Cardiac muscle cell (in vitro differentiated cells and primary cell): ENCODE measurements at places on chromosomes 2 and 18. TPM values are rescaled to one million over a fixed set of nuclear protein-coding genes. Genes with fewer than 3 reads are reported as not detected.

- no peak for DNase-seq
Observed at GRCh38 chr2:42767080-42767898, 3.4 kb upstream of the OXER1 start.

GRCh38 chr2:73385504-73386341 is at the start of gene ALMS1:
Gene ALMS1, plus strand, starts transcription at chr2:73385836. Its CDS starts 33 bp downstream, at chr2:73385869.
- DNase-seq, result peak; percentile 96

DNA sequence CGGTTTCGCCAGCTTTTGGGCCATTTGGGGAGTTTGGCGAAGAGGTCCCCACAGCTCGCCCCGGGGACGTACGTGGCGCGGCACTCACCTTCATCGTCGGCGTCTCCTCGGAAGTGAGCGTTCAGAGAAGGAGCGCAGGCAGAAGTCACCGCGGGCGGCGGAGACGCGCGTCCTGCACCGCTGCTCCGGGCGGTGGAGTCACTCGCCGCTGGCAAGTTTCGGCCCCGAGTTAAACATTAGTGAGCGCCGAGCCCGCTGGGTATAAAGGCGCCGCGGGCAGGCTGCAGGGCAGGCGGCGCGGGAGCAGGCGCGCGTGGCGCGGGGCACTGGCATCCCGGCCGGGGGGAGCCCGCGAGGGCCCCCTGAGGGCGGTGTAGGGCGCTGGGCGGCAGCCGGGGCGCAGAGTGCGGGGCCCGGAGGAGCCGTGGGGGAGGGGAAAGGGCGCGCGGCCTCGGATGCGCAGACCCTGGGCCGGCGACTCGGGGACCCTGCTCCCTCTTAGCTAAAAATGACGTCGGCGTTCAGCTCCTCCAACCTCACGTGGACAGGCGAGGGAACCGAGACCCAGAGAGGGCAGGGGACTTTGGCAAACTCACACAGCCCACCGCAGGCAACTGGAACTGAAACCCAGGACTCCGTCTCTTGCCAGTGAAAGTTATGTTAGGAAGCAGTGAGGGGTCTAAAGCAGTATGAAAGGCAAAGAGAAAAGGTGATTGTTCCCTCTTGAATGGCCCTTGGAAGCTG is at the start of gene DPP4:
DPP4 (minus strand) TSS at position 328 of the 744 bp plus-strand sequence; CDS start at position 94, 234 bp downstream.
- no peak for DNase-seq

DNA sequence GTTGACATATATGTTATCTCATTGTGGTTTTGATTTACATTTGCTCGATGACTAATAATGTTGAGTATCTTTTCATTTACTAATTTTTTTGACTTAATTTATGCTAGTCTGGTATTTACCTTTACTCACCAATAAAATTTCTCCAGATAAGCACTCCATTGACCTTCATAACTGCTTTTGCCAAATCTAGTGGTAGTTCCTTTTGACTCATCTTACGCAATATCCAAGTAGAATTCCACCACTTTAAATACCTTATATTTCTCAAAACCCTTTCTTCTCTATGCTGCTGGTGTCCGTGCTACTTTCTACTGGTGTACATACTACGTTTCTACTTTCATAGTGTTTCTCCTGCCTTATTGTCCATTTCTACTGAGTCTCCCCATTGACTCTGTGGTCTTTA is 407.6 kb upstream of the SPHKAP start:
- no peak for DNase-seq

CCDC121 gene
- total RNA-seq, result 4.2 and 6.1 TPM in 2 replicates

- DNase-seq, result no peak
Observed at GRCh38 chr2:29615841-29616240, 305.5 kb downstream of the ALK start.

DNA sequence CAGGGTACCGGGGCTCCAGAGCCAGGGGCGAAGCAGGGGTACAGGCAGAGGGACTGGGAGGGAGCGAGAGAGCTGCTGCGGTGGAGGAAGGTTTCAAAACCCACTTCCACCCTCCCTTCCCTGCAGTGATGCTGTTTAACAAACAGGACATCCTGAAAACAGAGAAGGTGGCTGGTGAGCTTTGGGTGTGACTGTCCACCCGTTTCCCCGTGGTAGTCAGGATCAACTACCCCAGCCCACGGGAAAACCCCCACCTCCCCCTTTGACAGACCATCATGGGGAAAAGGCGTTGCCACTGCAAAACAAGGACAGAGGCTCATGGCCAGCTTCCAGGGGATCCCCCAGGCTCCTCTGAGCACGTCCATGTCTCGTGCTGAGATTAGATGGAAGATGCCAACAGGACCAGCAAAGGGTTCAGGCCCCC is 12.9 kb downstream of the TMEM185B start:
- no peak for DNase-seq

CAVIN2 gene
- 0.74 and 1.1 TPM in 2 replicates for total RNA-seq

DNA sequence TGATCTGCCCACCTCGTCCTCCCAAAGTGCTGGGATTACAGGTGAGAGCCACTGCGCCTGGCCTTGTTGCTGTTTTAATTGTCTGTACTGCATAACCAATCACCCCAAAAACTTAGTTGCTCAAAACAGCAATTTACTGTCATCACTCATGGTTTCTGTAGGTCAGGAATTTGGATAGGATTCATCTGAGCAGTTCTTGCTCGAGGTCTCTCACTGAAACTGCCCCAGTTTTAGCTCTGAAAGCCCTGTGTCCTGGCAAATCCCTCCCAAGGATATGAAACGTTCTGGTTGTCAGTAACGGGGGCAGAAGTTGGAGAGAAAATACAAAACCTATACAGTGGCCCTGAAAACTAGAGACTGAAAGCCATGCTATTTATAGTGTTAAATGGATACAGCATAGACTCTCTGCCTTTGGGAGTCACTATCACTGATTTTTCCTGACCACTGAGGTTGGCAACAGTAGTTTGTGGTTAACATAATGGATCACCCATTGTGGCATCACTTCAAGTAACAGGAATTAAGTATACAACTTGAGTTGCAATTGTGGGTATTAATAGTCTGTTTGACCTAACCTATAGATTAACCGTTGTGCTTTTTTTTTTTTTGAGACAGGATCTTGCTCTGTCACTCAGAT is 27.2 kb upstream of the ERICH2 start:
- DNase-seq, result peak; percentile 7

GRCh38 chr18:8765783-8766463 is 60.6 kb downstream of the MTCL1 start:
- DNase-seq, result peak; percentile 40

DNA sequence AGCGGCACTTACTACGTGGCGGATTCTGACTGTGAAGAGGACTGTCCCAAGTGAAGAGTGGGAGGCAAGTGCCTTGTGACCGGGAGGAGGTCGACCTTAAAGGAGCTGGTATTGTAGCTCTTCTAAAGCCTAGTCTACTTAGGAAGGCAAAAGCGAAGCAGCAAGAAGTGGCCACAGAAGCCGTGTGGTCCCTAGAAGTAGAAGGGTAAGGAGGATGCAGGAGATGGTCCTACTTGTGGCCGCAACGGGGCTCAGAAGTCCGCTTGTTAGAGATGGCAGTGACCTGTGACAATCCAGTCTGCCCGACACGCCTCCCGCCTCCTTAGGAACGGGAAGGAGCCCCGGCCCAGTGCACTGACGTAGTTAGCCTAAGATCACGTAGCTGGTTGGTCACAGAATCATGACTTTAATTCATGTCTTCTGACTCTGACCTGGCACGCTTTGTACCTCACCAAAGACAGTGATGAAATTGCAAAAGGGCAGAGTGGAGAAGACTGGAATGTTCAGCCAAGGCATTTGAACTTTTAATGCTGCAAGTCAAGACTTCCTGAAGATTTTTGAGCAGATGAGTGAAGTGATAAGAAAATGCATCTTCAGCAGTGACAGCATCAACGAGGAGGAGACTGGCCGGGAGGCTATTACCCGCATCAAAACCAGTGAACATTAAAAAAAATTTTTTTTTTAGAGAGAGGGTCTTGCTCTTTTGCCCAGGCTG is 749 bp upstream of the EIF2AK3 start:
- DNase-seq, result peak; percentile 97

GRCh38 chr2:136363900-136364299 is 246.0 kb upstream of the CXCR4 start:
- DNase-seq, result peak; percentile 10

TCF23 gene
- total RNA-seq, result not detected in 2 replicates

DNA sequence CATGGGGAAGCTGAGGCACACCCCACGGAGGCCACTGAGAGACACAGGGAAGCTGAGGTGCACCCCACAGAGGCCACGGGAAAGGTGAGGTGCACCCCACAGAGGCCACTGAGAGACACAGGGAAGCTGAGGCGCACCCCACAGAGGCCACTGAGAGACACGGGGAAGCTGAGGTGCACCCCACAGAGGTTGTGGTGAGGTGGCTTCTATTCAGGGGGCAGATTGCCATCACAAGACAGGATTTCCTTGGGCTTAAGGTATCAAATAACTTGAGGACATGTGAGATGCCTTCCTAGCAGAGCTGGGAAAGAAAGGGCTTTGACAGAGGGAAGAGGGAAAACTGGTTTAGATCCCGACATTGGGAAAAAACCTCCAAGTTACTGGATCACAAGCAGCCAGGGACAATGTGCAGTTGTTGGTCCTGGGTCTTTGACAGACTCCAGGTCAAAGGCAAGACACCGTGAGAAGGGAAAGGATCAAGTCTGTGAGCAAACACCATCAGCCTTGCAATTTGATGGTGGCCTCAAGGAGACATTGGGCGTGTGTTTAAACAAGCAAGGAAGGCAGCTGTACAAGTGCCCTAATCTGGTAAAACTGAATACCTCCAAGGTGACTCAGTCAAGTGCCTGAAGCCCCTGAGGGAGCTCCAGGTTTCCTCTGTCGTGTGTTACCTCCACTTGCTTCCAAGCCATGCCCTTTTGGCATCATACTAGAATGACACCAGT is 133.2 kb upstream of the EPAS1 start:
- DNase-seq, result peak; percentile 29

RAMP1 gene
- total RNA-seq, result 3.1 and 5.6 TPM in 2 replicates

ASPRV1 gene
- total RNA-seq, result 3.8 TPM in 2 replicates

FLACC1 gene
- 0.53 and 0.69 TPM in 2 replicates for total RNA-seq

GRCh38 chr2:26598336-26598995 is 42.7 kb downstream of the CIB4 start:
- no peak for DNase-seq

DNA sequence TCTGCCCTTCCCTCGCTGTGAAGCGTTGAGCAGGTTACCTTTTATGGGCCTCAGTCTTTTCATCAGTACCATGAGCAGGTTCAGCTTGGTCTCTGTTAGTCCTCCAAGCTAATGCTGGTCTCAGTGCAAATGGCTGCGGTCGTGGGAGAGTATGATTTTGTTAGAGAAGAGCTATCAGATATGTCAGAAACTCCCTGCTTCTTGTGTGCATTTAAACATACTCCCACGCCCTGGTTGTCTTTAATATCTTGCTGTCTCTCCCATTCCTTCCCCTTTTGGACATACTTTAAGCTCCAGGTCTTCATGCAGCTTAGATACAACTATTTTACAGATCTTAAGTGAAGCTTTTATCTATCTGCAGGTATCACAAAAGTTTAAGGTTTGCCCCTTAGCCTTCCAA is 62.9 kb downstream of the EFR3B start:
- no peak for DNase-seq

DNA sequence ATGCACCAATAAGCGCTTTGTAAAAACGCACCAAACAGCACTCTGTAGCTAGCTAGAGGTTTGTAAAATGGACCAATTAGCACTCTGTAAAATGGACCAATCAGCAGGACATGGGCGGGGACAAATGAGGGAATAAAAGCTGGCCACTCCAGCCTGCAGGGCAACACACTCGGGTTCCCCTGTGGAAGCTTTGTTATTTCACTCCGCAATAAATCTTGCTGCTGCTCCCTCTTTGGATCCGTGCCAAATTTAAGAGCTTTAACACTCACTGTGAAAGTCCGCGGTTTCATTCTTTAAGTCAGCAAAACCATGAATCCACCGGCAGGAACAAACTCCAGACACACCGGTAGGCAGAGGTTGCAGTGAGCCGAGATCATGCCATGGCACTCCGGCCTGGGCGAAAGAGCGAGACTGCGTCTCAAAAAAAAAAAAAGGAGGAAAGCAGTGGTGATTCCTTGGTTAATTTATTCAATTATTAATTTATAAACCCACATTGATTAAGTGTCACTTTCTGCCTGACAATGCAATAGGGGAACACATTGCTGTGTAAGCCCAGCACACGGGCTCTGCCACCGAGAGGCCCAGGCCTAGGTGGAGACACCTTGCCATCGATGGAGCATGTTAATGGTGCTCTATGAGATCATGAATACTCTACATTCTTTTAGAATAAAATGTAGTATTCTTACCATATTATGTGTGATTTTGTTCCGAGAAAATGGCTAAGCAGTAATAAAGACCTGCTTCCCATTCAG is 687.6 kb upstream of the HS6ST1 start:
- DNase-seq, result peak; percentile 23

GRCh38 chr2:190637281-190637734 is 11.6 kb upstream of the NAB1 start:
- peak; percentile 72 for DNase-seq

DNA sequence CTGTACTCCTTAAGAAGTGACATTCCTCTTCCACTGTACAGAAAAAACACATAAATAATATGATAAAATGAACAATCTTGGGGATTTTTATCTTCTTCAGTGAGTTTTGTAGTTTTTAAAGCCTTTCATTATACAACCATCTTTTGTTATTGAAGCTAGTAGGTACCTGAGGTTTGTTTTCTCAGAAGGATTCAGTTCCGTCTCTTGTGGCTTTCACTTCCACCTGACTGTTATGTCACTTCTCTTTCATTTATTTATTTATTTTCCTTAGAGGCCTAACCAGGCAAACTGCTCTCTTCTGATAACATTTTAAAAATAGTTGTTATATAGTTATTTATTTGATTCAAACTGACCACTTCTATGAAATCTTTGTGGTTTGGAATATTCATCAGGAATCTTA is 464.2 kb downstream of the CCDC85A start:
- no peak for DNase-seq

GRCh38 chr2:177225965-177226360 is 13.4 kb downstream of the HNRNPA3 start:
- DNase-seq, result no peak

DNA sequence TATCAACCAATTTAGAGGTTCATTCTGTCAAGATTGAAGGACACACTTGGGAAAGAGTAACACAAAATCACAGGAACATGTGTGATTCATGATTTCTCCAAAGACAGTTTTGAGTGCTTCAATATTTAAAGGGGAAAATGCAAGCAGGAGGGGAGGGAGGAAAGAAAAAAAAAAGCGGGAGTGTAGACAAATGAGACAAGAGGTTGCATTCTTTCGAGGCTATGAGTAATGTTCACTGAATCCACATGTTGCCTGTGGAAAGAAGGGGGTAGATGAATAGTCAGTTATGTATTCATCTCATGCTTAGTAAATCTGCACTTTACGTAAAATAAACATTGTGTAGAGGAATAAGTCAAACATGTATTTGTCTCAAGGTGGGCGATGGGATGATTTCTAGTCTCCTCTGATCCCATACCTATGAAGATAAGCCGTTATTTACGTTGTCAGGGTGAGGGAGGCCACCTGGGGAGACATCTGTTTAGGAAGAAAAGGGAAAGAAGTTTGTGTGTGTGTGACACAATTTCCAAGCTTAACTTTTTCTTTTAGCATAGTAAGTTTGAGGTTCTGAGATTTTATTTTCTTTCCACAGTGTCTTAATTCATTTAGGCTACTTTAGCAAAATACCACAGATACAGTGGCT is 211.0 kb upstream of the ZC3H15 start:
- no peak for DNase-seq

DNA sequence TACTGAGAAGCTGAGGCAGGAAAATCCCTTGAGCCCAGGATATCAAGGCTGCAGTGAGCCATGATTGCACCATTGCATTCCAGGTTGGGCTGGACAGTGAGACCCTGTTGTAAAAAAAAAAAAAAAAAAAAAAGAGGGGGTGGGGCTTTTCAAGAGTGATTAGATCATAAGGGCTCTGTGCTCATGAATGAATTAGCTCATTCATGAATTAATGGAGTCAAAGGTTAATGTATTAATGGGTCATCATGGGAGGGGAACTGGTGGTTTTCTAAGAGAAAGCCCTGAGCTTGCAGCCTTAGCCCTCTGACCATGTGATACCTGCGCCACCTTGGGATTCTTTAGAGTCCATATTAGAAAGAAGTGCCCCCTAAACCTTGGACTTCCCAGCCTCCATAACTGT is 4.5 kb downstream of the SLC19A3 start:
- peak; percentile 32 for DNase-seq

CCDC85A gene
- total RNA-seq, result 8.1 and 9.6 TPM in 2 replicates
